Activated T-cell treated with anti-CD3 and anti-CD28 coated beads, Interleukin-2, amount 50 U/mL, for 72 hours (primary cell): ENCODE measurements at places on chromosomes 5 and 9.

GRCh38 chr5:61132559-61132958 lies 29.7 kb downstream of the SMIM15 start:
- no peak for DNase-seq

GRCh38 chr9:70374962-70375618 lies 39.4 kb downstream of the KLF9 start:
- no peak for DNase-seq

GRCh38 chr5:13913962-13914361 lies 30.5 kb downstream of the DNAH5 start:
- no peak for DNase-seq

DNA sequence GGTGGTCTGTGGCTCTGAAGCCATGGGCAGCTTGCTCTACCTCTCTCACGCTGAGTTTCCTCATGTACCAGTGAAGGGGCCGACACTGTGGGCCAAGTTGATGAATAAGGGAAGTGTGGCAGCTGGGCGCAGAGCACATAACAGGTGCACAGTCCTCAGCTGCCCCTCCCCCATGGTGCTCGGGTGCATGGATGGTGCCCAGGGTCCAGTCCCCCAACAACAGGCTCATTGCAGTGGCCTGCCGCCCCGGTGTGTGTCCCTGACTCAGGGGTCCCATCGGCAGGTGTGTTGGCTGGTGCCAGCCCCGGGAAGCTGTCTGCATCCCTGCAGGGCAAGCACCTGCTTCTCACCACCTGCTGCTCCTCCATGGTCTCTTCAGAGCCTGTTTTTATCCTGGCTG lies 36.6 kb downstream of the COL5A1 start:
- no peak for DNase-seq

- no peak for DNase-seq
Observed at GRCh38 chr5:9094582-9094981, 451.3 kb downstream of the SEMA5A start.

GRCh38 chr5:44334622-44335021 lies 54.6 kb downstream of the FGF10 start:
- no peak for DNase-seq

- no peak for DNase-seq
Observed at GRCh38 chr9:137007108-137007815, 10.9 kb upstream of the CLIC3 start.

DNA sequence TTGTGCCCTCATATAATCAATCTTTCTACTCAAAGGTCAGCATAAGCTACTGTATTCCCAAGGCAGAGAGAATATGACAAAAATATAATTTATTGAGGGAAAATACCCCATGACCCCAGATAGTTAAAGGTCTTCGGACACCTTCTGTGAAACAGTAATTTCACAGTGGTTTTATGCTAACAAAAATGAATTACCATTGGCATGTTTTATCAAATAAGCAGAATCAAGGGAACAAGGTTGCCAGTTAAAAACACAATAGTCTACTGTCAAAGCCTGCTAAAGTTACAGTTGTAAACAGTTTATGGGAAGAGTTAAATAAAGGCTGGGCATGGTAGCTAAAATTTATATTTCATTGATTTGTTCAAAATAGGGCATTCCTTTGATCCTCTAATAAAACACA lies 154.3 kb downstream of the GIN1 start:
- no peak for DNase-seq

- DNase-seq, result no peak
Observed at GRCh38 chr5:105397749-105398148, 1835.2 kb upstream of the NUDT12 start.

- DNase-seq, result no peak
Observed at GRCh38 chr9:124003636-124004349, 7.8 kb upstream of the LHX2 start.

DNA sequence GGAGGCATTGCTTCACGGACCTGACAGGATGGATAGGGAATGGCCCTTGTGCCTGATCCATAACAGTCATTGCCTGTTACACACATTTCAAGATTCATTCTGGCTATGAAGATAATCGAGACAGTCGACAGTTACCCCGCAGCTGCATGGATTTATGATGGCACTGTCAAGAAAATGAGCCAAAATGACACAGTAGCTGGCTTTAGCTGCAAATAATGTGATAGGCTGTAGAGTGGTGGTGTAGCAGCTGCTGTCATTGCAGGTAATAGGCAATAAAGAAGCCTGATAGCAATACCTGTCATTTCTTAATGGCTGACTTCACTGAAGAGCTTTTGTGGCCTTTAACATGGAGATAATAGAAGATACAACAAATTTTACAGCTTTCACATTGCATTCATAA lies 1085.2 kb upstream of the ARRDC3 start:
- DNase-seq, result no peak

- DNase-seq, result no peak
Observed at GRCh38 chr5:60365001-60365400, 335.0 kb downstream of the DEPDC1B start.

- no peak for DNase-seq
Observed at GRCh38 chr5:167944121-167944852, 347.2 kb upstream of the WWC1 start.

- no peak for DNase-seq
Observed at GRCh38 chr9:130480673-130481072, 35.9 kb downstream of the ASS1 start.

DNA sequence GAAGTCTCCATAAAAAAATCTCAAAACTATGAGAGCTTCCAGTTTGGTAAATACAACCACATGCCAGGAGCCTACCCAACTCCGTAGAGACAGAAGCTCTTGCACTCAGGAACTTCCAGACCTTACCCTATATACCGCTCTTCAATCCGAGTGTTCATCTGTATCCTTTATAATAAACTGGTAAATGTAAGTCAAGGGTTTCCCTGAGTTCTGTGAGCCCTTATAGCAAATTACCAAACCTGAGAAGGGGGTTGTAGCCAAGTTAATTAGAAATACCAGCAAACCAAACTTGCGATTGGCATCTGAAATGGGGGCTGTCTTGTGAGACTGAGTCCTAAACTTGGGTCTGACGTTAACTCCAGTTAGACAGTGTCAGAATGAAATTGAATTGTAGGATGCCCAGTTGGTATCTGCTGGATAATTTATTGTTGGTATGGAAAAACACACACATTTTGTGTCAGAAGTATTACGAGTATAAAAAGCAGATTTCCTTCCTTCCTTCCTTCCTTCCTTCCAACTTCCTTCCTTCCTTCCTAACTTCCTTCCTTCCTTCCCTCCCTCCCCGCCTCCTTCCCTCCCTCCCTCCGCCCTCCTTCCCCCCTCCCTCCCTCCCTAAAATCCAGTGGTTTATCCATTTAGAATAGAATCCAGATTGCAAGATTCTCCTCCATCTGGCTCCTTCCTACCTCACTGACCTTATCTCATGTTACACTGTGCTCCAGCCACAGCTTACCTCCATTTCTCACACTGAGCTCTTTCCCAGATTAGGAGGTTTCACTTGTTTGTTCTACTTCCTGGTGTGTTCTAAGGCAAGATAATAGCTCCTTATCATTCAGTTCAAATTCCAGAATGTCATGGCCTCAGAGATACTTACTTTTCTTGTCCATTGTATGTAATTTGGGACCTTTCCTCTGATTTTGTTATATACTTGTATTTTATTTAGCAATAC lies 196.7 kb downstream of the WDR70 start:
- no peak for DNase-seq

GRCh38 chr5:91224969-91225368 lies 158.1 kb downstream of the ARRDC3 start:
- no peak for DNase-seq

DNA sequence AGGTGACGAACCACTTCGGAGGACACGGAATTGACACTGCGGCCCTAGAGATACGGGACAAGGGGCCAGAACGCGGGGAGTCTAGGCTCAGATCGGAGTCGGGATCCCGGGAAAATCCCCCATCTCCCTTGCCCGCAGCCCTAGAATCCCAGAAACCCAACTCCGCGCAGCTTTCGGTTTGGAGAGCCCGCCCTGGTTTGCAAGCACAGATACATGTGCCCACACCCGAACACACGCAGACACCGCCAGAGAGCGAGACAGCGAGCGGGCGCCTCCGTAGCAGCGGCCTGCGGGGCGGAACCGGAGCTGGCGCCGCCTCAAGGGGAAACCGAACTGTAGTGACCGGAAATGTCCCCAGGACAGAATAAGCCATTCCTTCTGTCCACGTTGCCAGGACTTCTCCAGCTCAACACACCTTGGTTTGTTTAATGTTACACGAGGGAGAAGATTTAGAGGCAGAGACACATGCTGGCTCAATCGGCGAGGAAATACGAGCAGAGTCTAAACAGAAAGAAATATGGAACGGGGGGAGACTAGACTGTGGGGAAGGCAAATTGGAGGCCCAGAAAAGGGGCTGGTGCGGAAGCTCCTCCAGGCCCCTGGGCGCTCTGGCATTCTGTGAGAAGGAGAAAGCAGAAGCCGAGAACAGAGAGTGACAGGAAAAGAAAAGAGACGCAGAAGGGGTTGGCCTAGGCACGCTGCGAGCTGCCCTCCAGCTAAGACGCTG lies 2.9 kb upstream of the PAX5 start:
- DNase-seq, result peak; percentile 68

DNA sequence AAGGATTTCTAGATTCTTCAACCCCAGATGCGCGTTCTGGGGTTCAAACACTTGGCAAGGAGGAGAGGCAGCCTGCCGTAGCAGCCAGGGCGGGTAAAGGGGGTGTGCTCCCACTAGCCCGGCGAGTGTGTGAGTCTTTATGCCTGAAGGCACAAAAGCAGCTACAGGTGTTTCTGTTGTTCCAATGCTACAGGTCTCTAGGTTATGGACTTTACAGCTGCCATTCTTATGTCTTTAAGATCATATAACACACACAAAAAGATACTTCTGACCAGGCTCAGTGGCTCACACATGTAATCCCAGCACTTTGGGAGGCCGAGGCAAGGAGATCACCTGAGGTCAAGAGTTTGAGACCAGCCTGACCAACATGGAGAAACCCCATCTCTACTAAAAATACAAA lies 133.6 kb upstream of the RETREG1 start:
- no peak for DNase-seq

DNA sequence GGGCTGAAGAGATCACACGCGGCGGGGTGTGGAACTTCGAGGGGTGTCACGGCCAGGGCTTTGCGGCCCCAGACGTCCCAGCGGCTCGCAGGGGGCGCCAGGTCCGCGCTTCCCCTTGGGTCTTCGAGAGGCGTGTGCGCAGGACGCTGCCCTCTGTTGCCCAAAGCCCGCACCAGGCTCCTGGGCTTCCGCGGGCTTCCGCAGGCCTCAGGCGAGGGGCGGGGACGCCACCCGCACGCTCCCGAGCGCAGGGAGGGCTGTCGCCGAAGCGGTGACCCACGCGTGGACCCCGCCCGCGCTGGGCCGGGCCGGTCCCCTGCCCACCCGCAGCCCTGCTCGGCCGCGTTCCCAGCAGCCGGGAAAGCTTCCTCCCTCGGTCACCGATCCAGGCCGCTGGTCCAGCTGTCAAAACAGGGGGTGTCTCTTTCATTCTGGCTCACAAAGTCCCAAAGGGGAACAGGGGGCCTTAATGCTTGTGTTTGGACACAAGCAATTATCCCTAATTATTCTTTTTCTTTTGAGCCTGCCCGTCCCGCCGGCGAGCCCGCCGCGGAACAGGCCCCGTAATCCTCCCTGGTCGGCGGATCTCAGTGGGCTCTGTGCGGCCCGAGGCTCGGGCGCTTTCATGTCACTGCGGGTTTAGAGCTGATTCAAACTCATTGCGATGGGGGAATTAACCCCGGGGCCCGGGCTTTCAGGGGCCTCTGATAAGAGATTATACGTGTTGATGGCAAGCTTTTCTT lies 60.6 kb downstream of the TMEM174 start:
- DNase-seq, result peak; percentile 35

DNA sequence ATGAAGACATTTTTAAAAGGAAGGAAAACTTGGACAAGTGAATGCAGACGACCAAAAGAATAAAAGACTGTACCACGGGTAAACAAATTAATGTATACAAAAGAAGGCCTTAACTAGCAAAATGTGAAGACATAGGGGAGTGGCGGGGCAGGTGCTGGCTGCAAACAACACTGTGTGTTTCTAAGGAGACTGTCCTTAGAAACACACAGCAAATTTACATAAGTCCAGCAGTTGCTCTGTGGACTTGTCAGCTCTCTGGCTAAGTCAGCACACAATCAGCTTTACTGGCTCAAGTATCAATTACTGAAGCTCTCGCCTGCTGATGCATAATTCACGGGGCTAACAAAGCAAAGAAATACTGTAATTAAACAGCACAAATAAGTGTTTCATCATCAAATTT lies 24.8 kb downstream of the PTBP3 start:
- no peak for DNase-seq

- no peak for DNase-seq
Observed at GRCh38 chr9:81559709-81560108, 129.6 kb downstream of the TLE1 start.

- no peak for DNase-seq
Observed at GRCh38 chr9:107518037-107518807, 28.7 kb upstream of the KLF4 start.

DNA sequence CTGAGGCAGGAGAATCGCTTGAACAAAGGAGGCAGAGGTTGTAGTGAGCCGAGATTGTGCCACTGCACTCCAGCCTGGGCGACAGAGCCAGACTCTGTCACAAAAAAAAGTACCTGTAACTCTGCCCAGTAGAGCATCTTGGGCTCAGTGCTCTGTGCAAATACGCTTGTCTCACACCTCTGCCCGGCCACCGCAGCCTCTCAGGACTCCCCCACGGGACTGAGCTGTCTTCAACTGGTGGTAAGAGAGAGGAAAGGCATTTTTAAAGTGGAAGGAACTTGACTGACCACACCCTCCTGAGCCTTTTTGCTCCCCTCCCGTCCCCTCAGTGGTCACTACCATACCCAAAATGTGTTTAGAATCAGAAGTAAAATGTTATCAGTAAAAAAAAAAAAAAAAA lies 174.3 kb upstream of the PIK3R1 start:
- no peak for DNase-seq

DNA sequence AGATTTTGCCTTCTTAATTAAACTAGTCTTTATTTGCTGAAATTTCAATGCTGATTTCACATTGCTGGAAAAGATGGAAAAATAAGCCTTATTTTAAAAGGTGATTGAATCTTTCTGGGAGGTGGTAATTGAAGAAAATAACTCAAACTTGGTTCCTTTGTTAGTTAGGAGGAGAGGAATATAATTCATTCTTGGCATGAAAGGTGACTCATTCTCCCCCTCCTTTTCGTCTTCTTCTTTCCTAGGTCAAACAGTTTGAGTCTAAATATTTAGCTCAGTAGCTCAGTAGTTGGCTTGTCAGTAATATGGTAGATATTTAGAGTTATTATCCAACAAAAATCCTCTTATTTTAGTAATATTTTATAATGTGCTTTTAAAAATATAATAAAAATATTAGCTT lies 353.9 kb upstream of the MEF2C start:
- no peak for DNase-seq

- no peak for DNase-seq
Observed at GRCh38 chr9:137316012-137316981, 14.2 kb upstream of the NRARP start.

DNA sequence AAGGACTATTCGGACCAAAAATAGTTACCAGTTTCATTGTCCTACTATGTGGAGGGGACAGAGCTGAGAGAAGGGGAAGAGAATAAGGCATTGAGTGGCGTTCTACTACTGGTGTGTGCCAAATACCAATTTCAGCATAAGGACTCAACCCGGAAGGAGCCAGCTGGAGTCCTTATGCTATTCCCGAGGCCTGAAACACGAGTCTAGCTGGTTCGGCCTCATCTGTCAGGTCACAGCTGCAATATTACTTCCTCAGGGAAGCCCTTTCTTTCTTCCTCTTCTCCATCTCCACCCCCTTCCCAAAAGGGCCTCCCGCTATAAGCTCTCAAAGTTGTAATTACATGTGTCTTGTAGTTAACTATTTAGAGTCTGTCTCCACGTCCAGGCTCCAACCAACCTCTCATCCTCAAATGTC lies 20.5 kb upstream of the FER start:
- no peak for DNase-seq
